CD8-positive, alpha-beta memory T cell (primary cell): ENCODE measurements at places on chromosomes 2 and 18.

- no peak for DNase-seq
Measured at GRCh38 chr2:135863233-135863632, 13.0 kb downstream of the MCM6 start.

DNA sequence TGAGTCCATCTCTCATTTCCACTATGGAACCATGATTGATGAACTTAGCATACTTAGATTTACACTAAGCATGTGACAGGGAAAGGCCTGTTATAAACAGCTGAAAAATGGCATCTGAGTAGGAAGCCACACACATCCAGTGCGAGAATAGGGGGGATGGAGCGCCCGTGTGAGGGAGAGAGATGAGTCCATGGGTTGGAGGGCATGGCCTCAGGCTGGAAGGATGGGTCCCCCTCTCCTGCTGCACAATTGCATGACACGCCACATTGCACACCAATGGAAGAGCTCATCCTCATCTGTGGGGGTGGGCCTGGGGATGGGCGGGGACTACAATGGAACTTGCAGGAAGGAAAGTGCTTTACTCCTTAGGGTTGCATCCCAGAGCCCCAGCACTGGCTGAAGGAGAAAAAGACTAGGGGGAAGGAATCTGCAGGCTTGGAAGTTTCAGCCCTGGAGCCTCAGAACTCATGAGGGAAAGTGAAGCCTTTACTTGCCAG lies 46.4 kb upstream of the CXCR4 start:
- no peak for DNase-seq

- no peak for DNase-seq
Measured at GRCh38 chr2:55112229-55113031, 62.2 kb upstream of the RTN4 start.

GRCh38 chr18:13290856-13291271 lies 72.3 kb downstream of the LDLRAD4 start:
- no peak for DNase-seq

GRCh38 chr2:176902454-176902853 lies 310.1 kb upstream of the HNRNPA3 start:
- DNase-seq, result no peak

- DNase-seq, result no peak
Measured at GRCh38 chr18:63119647-63120046, 199.9 kb downstream of the BCL2 start.

GRCh38 chr2:222424729-222425671 lies 657 bp downstream of the SGPP2 start:
- DNase-seq, result no peak

GRCh38 chr2:28689771-28690170 lies 61.9 kb upstream of the PPP1CB start:
- no peak for DNase-seq

GRCh38 chr2:178256382-178257042 lies 62.2 kb downstream of the OSBPL6 start:
- DNase-seq, result no peak

- no peak for DNase-seq
Measured at GRCh38 chr18:41940506-41941215, 14.4 kb upstream of the PIK3C3 start.

DNA sequence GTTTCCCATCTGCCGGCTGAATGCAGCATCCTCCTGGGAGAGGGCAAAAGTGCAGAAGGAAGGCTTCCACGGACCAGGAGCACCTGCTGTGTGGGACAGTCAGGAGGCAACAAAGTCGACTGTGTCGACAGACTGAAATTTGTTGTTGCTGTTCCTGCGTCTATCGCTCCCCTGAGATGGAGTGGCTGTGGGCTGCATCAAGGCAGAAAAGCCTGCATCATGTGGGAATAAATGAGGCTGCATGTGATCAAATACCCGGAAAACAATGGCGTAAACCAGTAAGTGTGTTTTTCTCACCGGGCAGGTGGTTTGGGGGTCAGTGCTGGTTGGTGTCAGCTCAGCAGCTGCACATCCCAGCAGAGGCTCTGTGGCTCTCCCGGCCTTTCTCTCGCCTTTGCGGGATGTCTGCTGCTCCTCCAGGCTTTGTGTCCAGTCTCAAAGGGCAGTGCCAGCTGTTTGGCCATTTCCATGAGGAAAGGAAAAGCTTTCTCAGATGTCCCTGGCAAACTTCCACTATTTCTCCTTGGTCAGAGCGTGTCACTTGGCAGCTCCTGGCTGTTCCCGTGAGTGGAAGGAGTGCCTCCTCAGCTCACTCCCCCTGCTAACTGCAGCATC lies 262.4 kb downstream of the NDUFA10 start:
- DNase-seq, result no peak

GRCh38 chr2:164705412-164706167 lies 84.3 kb upstream of the GRB14 start:
- no peak for DNase-seq

- DNase-seq, result no peak
Measured at GRCh38 chr18:56238576-56238975, 399.8 kb downstream of the TXNL1 start.

DNA sequence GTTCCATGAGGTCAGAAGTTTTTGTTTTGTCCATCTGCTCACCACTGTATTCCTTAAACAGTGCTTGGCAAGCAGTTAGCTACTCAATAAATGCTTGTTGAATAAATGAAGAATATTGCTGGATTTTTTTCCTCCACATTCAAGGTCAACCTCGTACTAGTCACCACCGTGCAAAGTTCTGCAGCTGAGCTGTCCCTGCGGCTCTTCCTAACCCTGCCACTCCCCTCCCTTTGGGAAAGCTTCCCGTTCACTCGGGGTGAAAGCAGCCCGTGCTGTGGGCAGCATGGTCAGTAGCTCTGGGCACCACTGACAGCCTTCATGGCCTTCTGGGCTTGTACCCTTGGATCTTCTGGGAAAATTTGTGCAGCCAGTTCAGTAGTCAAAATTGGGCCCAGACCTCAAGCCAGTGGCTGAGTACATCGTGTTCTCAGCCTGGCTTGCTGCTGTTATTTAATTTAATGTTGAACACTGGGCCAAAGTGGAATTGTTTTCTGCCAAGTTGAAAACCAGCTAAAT lies 469.3 kb upstream of the RAB12 start:
- DNase-seq, result no peak

DNA sequence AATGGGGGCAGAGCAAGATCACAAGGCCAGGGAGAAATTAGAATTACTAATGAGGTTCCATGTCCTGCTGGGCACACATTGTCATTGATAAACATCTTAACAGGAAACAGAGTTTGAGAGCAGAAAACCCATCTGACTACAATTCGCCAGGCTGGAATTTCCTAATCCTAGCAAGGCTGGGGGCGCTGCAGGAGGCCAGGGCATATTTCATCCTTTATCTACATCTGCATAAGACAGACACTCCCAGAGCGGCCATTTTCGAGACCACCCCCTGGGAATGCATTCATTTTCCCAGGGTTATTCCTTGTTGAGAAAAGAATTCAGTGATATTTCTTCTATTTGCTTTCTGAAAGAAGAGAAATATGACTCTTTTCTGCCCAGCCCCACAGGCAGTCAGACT lies 152.7 kb downstream of the SUCLG1 start:
- no peak for DNase-seq

DNA sequence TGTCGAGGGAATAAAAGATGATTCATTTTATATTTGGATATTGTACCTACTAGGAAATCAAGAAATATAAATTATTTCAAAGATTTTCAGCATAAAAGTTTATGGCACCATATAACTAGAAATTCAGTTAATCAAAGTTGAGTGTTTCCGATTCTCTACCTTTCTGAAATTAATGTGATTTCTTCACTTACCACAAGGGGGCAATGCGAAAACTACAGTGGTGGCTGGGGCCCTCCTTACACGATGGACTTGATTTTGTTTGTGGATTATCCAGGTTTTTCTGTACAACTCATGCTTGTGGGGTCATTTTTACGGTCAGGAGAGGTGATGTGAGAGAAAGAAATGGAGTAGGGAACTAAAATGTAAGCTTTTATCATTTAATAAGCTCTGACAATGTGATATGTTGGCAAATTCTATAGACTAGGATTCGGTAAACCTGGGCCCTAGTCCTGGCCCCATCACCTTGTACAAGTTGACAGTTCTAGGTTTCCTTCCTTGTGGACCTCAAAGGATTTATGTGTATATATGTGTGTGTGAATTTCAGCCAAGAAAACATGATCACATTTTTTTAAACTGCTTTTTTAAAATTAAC lies 47.6 kb downstream of the G6PC2 start:
- DNase-seq, result no peak
